ENCODE measurements at places on chromosomes 7 and 10. TPM values are rescaled to one million over a fixed set of nuclear protein-coding genes. Genes with fewer than 3 reads are reported as not detected.

- H3K36me3 ChIP-seq = no peaks in the 10 kb centered on the region
- no peaks in the 10 kb centered on the region for H3K4me1 ChIP-seq
- no peaks in the 10 kb centered on the region for H3K27me3 ChIP-seq
These were observed 783.8 kb downstream of the NXPH1 start for GRCh38 chr7:9217204-9217603.

GRCh38 chr10:58806970-58807628 is 294.4 kb downstream of the BICC1 start:
- peaks cover 27% of the 10 kb centered on the region for H3K36me3 ChIP-seq
- H3K4me3 ChIP-seq = no peak overlapping the region
- DNase-seq = no peak
- peak overlapping the region; percentile 15 for H3K27ac ChIP-seq

Gene CREM
- total RNA-seq = 38.6 TPM

Gene SYNPO2L
- not detected for total RNA-seq

DNA sequence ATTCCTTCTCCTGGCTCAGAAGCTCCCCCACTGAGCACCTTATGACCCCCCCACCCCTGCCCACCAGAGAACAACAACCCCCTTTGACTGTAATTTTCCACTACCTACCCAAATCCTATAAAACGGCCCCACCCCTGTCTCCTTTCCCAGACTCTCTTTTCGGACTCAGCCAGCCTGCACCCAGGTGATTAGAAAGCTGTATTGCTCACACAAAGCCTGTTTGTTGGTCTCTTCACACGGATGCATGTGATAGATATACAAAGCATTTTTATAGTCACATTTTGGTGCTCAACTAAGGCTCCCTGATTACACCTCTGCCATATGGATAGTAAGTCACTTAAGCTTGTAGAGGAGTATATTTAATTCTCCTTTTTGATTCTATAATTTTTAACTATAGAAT is 985.8 kb downstream of the REEP3 start:
- no peaks in the 10 kb centered on the region for H3K4me1 ChIP-seq
- DNase-seq = no peak
- H3K36me3 ChIP-seq = no peaks in the 10 kb centered on the region
- H3K27me3 ChIP-seq = no peaks in the 10 kb centered on the region
- H3K27ac ChIP-seq = no peak overlapping the region

GRCh38 chr10:6128591-6129251 is 39.9 kb downstream of the RBM17 start:
- H3K4me3 ChIP-seq = no peak overlapping the region
- H3K36me3 ChIP-seq = no peaks in the 10 kb centered on the region
- H3K4me1 ChIP-seq = peaks cover 19% of the 10 kb centered on the region
- DNase-seq = no peak

- DNase-seq = no peak
- H3K27ac ChIP-seq = no peak overlapping the region
- no peaks in the 10 kb centered on the region for H3K27me3 ChIP-seq
- no peak overlapping the region for H3K4me3 ChIP-seq
- no peaks in the 10 kb centered on the region for H3K36me3 ChIP-seq
These were observed 12.8 kb upstream of the YAE1 start for GRCh38 chr7:39553436-39553835.

- DNase-seq = no peak
- H3K4me1 ChIP-seq = peaks cover 12% of the 10 kb centered on the region
- no peaks in the 10 kb centered on the region for H3K27me3 ChIP-seq
- no peak overlapping the region for H3K4me3 ChIP-seq
These were observed 857.8 kb downstream of the KCNMA1 start for GRCh38 chr10:76779796-76780301.

GRCh38 chr7:16883918-16884317 is 2.1 kb upstream of the AGR3 start:
- no peak overlapping the region for H3K27ac ChIP-seq
- DNase-seq = no peak
- H3K4me1 ChIP-seq = no peaks in the 10 kb centered on the region
- H3K4me3 ChIP-seq = no peak overlapping the region
- H3K27me3 ChIP-seq = no peaks in the 10 kb centered on the region

Gene PDCD11
- 25.8 TPM for total RNA-seq

DNA sequence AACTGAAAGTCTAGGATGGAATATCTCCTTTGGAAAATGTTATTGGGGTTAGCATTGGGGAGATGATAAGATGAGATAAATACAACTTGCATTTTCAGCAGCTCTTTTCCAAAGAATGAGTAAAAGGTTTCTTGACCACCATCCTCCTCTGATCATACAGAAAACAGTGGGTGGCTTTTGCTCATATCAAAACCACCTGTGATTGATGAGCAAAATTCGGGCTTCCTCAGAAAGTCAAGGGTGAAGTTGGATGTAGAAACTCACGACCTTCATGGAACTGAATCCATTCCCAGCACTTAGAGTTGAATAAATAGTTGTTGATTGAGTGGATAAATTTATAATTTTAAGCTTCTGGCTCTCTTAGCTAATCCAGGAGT is 158.4 kb downstream of the DNAJB6 start:
- H3K36me3 ChIP-seq = no peaks in the 10 kb centered on the region
- H3K4me1 ChIP-seq = peaks cover 6% of the 10 kb centered on the region
- no peak overlapping the region for H3K27ac ChIP-seq

GRCh38 chr10:66910671-66911070 is 15.2 kb upstream of the LRRTM3 start:
- no peaks in the 10 kb centered on the region for H3K27me3 ChIP-seq
- H3K4me3 ChIP-seq = no peak overlapping the region
- no peak overlapping the region for H3K27ac ChIP-seq
- H3K36me3 ChIP-seq = no peaks in the 10 kb centered on the region
- DNase-seq = no peak
- no peaks in the 10 kb centered on the region for H3K4me1 ChIP-seq

Gene LRRD1
- not detected for total RNA-seq

GRCh38 chr10:6312636-6313035 is 109.9 kb downstream of the PFKFB3 start:
- no peaks in the 10 kb centered on the region for H3K36me3 ChIP-seq
- H3K27ac ChIP-seq = no peak overlapping the region
- H3K4me1 ChIP-seq = no peaks in the 10 kb centered on the region

DNA sequence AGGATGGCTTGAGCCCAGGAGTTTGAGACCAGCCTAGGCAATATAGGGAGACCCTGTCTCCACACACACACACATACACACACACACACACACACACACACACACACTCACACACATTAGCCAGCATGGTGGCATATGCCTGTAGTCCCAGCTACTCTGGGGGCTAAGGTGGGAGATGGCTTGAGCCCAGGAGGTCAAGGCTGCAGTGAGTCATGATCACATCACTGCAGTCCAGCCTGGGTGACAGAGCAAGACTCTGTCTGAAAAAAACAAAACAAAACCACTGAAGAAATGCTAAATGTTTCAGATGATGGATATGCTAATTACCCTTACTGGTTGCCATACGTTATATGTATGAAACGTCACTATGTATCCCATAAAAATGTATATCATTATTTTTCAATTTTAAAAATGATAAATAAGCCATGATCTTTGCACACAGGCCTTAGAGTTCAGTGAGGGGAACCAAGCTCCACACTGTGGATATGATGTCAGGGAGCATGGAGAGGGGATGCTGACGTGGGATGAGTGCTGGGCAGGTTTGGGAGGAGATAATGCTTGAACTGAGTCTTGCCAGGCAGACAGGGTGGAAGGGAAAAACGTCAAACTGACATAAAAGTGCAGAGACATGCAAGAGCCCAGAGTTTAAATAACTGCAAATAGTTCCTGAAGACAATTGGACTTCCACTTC is 45.9 kb upstream of the ARHGAP12 start:
- H3K4me3 ChIP-seq = no peak overlapping the region
- no peaks in the 10 kb centered on the region for H3K27me3 ChIP-seq
- H3K27ac ChIP-seq = no peak overlapping the region

- no peak overlapping the region for H3K4me3 ChIP-seq
- no peak overlapping the region for H3K27ac ChIP-seq
- no peaks in the 10 kb centered on the region for H3K27me3 ChIP-seq
These were observed 304.1 kb downstream of the IPMK start for GRCh38 chr10:57963546-57963945.

- no peak overlapping the region for H3K4me3 ChIP-seq
- H3K4me1 ChIP-seq = no peaks in the 10 kb centered on the region
- H3K27me3 ChIP-seq = 0 out of 2 replicates have a peak, but pooled peaks cover 3% of the 10 kb centered on the region
- no peak overlapping the region for H3K27ac ChIP-seq
- H3K36me3 ChIP-seq = no peaks in the 10 kb centered on the region
- no peak for DNase-seq
These were observed 232.7 kb downstream of the ADAM12 start for GRCh38 chr10:126155528-126155927.

Gene PDLIM1
- total RNA-seq = 55.6 TPM

Gene EN2
- total RNA-seq = not detected

DNA sequence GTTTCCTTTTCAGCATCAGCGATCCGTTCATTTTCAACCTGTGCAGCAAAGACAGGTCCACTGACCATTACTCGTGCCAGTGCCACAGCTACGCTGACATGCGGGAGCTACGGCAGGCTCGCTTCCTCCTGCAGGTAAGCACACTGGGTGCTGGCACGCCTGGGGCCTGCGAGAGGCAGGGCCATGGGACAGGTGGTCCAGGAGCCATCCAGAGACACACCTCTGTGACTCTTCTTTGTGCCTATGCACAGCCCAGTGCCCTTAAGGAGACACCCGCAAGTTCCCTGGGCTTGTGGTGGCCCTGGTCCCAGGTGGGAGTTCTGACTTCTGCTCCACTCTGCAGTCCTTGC is 42.2 kb downstream of the LRRC18 start:
- no peaks in the 10 kb centered on the region for H3K36me3 ChIP-seq
- no peak for DNase-seq
- H3K27ac ChIP-seq = no peak overlapping the region
- H3K4me1 ChIP-seq = peaks cover 32% of the 10 kb centered on the region

Gene NPC1L1
- total RNA-seq = not detected

Gene SPDYE9
- not detected for total RNA-seq

Gene COL13A1
- total RNA-seq = 74.8 TPM

Gene GRM3
- not detected for total RNA-seq

- no peak overlapping the region for H3K27ac ChIP-seq
- H3K4me1 ChIP-seq = no peaks in the 10 kb centered on the region
- no peak for DNase-seq
- H3K36me3 ChIP-seq = no peaks in the 10 kb centered on the region
- no peak overlapping the region for H3K4me3 ChIP-seq
- H3K27me3 ChIP-seq = no peaks in the 10 kb centered on the region
These were observed 33.8 kb downstream of the TBATA start for GRCh38 chr10:70751356-70751755.

DNA sequence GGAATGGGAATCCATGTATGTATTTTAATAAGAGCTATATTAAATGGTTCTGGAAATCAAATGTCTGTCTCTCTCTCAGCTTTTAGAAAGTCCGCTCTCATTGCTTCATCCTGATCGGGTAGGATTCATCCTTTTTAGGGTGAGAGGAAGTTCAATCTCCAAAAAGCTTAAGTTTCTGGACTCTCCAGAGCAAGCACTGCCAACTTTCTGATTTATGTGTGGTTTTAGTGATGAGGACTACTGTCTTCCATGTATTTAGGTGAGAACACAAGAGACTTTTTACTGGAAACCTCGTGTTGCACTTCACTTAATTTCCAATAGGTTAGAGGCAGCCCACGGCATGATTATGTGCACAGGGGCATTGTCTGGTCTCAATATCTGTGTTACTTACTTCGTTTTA is 267.9 kb downstream of the SUGCT start:
- no peaks in the 10 kb centered on the region for H3K4me1 ChIP-seq
- H3K4me3 ChIP-seq = no peak overlapping the region
- no peak overlapping the region for H3K27ac ChIP-seq
- no peak for DNase-seq
- no peaks in the 10 kb centered on the region for H3K36me3 ChIP-seq

- no peak overlapping the region for H3K4me3 ChIP-seq
- H3K4me1 ChIP-seq = peaks cover 23% of the 10 kb centered on the region
- no peaks in the 10 kb centered on the region for H3K27me3 ChIP-seq
- H3K36me3 ChIP-seq = peaks cover 83% of the 10 kb centered on the region
These were observed 18.9 kb downstream of the BAG3 start for GRCh38 chr10:119669975-119670640.

- no peaks in the 10 kb centered on the region for H3K27me3 ChIP-seq
- H3K27ac ChIP-seq = no peak overlapping the region
- H3K36me3 ChIP-seq = no peaks in the 10 kb centered on the region
- H3K4me3 ChIP-seq = no peak overlapping the region
These were observed 48.8 kb downstream of the DNAJC1 start for GRCh38 chr10:21954690-21955089.

Gene PLXDC2
- 0.38 TPM for total RNA-seq

Gene SPDYE6
- not detected for total RNA-seq

Gene CDK6
- 136 TPM for total RNA-seq

GRCh38 chr10:94623572-94623971 is 60.0 kb upstream of the CYP2C18 start:
- no peak overlapping the region for H3K4me3 ChIP-seq
- no peaks in the 10 kb centered on the region for H3K4me1 ChIP-seq
- no peak overlapping the region for H3K27ac ChIP-seq
- H3K36me3 ChIP-seq = no peaks in the 10 kb centered on the region
- DNase-seq = no peak

Gene SPDYE5
- not detected for total RNA-seq

- H3K4me3 ChIP-seq = no peak overlapping the region
- H3K27ac ChIP-seq = no peak overlapping the region
- H3K36me3 ChIP-seq = peaks cover 42% of the 10 kb centered on the region
- H3K27me3 ChIP-seq = no peaks in the 10 kb centered on the region
- H3K4me1 ChIP-seq = peaks cover 29% of the 10 kb centered on the region
These were observed 26.4 kb downstream of the PARP12 start for GRCh38 chr7:140036224-140036962.

GRCh38 chr10:22589851-22590514 is 124.4 kb downstream of the PIP4K2A start:
- no peak for DNase-seq
- H3K4me3 ChIP-seq = no peak overlapping the region
- H3K4me1 ChIP-seq = no peaks in the 10 kb centered on the region
- H3K27ac ChIP-seq = no peak overlapping the region

Gene THSD7A
- total RNA-seq = not detected

GRCh38 chr10:94122211-94122610 is 128.5 kb downstream of the PLCE1 start:
- no peaks in the 10 kb centered on the region for H3K36me3 ChIP-seq
- H3K4me3 ChIP-seq = no peak overlapping the region
- H3K27ac ChIP-seq = peak overlapping the region; percentile 86
- H3K27me3 ChIP-seq = no peaks in the 10 kb centered on the region

GRCh38 chr7:158827411-158828132 is 1.7 kb downstream of the ESYT2 start:
- H3K36me3 ChIP-seq = peaks cover 10% of the 10 kb centered on the region
- H3K27ac ChIP-seq = no peak overlapping the region
- H3K4me1 ChIP-seq = peaks cover 18% of the 10 kb centered on the region
- no peak for DNase-seq
- no peaks in the 10 kb centered on the region for H3K27me3 ChIP-seq

DNA sequence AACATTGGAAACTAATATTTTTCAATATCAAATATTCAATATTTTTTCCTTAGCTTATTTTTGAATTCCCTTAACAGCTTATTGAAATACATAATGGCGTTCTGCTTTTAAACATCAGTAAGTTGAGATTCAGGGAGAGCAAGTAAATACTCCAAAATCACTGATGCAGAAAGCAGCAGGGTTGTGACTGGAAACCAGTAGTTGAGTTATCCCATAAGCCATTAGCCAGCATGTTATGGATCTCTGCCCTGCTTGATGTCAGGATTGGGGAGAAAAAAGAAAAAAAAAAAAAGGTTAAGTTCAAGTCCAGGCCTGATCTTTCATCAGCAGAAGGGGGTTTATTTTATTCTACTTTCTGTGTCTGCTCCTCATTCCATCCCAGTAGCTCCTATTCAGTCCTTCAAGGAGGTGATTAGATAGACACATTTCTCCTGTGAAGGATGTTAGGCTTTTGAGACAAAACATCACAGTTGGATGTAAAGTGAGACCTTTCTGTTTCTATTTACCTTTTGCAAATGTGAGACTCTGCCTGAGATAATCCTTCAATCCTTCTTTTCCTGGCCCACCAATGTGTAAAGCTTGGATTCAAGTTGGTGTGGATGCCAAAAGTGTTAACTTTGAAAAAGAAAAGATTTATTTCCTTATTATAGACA is 110.9 kb upstream of the HDAC9 start:
- H3K4me1 ChIP-seq = peaks cover 8% of the 10 kb centered on the region
- H3K27ac ChIP-seq = no peak overlapping the region
- no peak overlapping the region for H3K4me3 ChIP-seq
- H3K36me3 ChIP-seq = no peaks in the 10 kb centered on the region

Data from SJSA1 (cell line).